ENCODE measurements at places on chromosomes 13 and 19.

DNA sequence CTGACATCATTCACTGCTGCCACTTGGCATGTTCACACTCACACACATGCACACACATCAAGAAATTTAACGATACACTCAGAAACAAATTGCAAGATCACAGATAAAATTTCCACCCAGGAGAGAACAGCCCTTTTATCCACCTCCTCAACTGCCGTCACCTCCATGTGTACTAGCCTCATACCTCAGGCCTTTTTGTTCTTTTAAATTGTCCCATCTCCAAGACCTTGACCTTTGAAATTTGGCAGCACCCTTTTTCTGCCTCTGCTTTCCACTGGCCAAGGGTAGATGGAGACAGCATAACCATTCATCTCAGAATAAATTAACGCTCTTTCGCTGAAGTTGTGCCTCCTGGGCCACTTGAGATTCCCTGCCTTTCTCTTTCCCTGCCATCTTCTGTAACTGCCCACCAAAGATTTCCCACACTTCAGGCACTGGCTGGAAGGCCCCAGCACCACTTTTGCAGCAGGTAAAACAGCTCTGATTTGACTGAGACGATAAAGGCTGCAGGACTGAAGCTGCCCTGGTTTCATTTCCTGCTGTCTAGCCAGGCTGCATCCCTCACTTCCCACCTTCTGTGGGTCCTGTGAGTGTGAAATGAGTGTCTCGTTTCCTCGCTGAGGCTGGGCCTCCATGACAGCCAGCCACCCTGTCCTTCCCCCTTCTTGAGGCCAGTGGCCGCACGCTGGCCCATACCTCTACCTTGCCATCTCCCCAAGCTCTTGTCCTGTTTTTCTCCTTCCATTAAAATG lies 39.3 kb downstream of the MBNL2 start:
- no peak for DNase-seq

GRCh38 chr13:99432609-99433542 lies 68.4 kb upstream of the TM9SF2 start:
- DNase-seq, result no peak

GRCh38 chr13:36345438-36346221 lies 564 bp downstream of the SPART start:
- DNase-seq, result no peak

- DNase-seq, result peak; percentile 33
These were observed 88.8 kb downstream of the LMO7 start for GRCh38 chr13:75724752-75725517.

GRCh38 chr13:23718996-23719395 lies 148.8 kb downstream of the TNFRSF19 start:
- DNase-seq, result no peak

GRCh38 chr19:43465468-43466120 lies at the start of gene LYPD3:
Gene LYPD3 (minus strand): TSS chr19:43465608. CDS start chr19:43465571, 37 bp downstream.
- no peak for DNase-seq

DNA sequence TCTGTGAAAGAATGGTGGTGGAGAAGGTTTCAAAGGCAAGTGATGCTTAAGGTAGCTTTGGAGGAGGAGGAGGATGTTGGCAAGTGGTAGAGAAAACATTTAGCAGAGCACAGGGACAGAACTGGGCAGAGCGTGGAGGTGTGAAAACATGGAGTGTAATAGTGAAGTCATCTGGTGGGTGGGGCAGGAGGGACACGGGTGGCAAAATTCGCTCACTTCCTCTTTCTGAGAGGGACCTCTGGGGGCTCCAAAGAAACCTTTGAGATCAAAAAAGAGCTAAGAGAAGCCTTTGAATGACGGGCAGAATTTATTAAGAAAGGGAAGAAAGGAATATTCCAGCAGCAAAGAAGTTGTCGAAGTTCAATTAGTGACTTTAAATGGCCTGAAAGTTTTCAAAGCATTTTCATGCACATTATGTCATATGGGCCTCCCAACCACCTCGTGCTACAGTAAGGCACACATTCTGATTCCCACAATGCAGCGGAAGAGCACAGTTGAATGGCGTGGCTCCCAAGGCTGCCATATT lies 82.8 kb downstream of the STARD13 start:
- DNase-seq, result no peak

DNA sequence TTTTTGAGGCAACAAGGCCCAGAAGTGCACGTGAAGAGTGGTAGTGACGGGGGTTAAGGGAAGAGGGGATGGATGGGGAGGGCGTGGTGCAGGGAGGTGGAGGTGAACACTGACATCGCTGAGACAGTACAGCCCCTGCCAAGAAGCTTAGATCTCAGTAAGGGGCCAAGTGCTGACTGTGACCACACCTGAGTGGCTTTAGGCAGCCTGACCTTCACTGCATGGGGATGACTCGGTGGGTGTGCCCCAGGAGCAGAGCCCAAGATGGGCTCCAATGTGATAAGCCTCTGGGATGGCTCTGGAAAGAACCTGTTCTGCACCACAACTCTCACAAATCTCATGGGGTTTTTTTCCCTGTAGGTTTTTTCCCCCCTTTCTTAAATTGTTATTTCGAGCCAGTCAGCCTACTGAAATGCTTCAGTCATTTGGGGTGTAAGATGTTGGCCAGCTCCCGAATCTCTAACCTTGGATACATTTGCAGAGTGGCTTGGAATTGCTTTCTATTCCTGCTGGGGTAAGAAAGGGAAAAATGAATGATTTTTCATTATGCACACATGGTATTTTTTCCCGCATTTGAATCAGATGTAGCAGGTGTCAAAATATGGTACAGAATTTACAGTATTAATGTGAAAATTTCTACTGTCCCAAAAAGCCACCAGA lies 165.0 kb downstream of the TM9SF2 start:
- no peak for DNase-seq

GRCh38 chr19:48807590-48808308 lies 3.1 kb downstream of the BCAT2 start:
- no peak for DNase-seq

DNA sequence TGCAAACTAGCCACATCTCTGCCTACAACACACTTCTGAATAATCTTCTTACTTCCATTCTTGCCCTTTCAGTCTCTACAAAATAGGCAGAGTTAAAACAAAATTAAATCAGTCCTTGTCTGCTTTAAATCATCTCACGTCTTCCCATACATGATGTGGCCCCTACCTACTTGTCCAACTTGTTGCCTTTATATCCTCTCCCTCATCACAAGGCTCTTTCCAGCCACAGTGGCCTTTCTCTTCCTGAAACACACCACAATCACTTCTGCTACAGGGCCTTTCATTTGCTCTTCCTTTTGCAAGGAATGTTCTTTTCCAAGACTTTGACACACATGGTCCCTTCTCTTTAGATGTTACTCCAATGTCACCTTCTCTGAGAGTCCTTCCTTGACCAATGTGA lies 1.7 kb downstream of the RBM26 start:
- DNase-seq, result no peak

DNA sequence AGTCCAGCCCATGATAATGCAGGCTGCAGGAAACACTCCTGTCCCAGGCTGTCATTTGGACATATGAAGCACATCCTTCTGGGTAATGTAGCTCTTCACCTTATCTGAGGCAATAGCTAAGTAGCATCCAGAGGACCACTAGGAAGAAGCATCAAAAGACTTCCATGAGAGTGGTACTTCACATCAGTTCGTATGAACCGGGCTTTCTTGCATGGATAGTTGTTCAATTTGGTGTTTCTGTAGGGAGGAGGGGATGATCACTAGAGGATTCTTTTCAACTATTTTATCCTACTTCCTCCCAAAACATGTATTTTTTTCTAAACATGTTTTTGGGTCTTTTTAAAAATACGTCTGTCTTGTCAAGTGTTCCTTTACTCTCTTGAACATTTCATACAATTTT lies 12.9 kb downstream of the ZNF302 start:
- DNase-seq, result no peak

DNA sequence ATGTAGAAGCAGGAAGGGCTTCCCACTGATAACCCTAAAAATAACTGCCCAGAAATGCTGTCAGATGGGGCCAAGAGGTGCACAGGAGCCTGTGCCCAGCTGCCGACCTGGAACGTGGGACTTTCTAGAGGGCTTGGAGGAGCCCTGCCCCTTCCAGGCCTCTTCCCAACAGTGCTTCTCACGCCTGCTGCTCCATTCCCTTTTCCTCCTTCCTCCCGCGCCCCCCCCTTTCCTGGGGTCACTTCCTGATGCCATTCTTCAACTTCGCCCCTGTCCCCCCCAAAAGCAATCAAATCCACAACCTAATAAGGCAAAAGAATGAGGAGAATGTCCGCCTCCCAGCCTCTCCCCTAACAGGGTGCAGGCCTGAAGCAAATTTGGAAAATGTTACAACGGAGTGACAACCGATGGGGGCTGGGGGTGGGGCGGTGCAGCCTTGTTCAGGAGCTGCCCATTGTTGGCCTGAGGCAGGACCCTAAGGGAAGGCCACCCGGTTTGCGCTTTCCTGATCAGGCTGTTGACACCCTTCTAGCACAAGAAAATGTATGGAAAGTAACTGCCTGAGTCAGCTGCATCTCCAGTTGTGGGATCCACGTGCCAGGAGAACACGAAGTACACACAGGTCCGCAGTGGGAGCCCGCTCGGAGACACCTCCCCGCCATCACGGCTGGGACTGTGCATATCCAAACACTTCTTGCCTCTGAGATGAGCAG lies 18.7 kb downstream of the ACTN4 start:
- no peak for DNase-seq

DNA sequence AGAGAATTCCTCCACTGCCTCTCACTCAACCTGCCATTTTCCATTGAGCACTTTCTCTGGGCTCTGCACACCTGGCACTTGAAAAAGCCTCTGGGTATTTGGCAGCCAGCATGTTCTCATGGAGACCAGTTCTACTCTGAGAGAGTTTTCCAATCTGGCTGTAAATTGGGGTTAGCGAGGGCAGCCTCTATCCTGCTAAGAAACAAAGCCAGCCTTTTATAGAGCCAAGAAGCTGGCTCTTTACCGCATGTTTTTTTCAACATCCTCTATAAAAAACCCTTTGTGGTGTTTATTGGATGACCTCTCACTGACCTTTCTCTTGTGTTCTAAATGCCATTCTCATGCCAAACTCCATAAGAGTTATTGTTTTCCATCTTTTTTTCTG lies 52.6 kb upstream of the RCBTB2 start:
- DNase-seq, result no peak

GRCh38 chr13:113774177-113775107 lies 15.4 kb downstream of the TMEM255B start:
- no peak for DNase-seq

GRCh38 chr19:6033744-6034264 lies 55.9 kb upstream of the RANBP3 start:
- DNase-seq, result no peak

GRCh38 chr19:3899531-3900294 lies 19.2 kb downstream of the ATCAY start:
- no peak for DNase-seq

- DNase-seq, result no peak
These were observed 27.2 kb downstream of the MPND start for GRCh38 chr19:4370418-4371041.

DNA sequence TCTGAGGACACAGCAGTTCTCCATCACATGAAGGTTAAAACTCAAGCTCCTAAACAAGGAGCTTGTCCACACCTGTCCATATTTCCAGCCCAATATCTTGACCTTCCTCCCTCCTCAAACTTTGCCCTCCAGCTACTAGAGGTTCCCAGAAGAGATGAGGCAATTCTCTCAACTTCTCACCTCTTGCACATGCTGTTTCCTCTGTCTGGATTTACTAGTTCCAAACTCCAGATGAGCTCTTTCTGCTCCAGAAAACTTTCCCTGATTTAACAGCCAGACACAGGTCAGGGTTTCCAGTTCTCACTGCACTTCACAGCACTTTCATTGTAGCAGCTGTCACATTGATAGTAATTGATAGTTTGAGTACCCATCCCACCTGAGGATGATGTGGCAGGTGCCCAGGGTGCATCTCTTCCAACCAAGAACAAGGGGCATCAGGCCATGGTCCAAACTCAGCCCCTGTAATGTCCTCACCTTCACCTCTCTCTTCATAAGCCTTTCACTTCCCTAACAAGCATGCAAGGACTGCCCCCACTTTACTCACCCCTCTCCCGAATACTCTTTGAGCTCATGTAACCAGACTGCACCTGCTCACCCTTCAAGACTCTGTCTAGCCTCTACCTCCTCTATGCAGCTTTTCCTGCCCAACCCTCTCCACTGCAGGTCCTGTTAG lies 3.0 kb upstream of the WDFY2 start:
- DNase-seq, result no peak

DNA sequence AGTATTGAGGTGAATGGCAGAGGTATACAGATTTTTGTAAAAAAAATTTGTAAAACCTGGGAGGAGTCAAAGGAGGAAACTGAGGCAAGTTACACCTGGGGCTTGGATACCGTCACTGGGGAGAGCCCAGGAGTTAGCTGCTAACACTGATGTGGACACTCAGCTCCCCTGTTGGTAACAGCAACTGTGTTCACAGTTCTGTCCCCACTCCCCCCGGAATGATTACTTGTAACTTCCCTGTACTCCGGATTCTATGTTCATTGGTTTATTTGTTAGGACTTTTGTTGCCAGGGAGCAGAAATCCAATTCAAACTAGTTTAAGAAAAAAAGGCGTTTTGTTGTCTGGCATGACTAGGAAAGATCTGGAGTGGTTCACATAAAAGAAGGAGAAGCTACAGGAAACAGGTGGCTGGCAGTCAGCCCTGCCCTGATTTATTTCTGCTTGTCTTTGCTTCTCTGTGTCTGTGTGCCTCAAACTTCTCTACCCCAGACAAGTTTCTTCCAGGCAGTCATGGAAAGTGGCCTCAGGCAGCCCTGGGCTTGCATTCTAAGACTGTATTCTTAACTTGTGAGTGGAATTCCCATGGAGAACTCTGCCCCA lies 2.3 kb upstream of the GPR12 start:
- DNase-seq, result no peak

- DNase-seq, result no peak
These were observed 72.8 kb downstream of the DPF1 start for GRCh38 chr19:38151242-38151641.

DNA sequence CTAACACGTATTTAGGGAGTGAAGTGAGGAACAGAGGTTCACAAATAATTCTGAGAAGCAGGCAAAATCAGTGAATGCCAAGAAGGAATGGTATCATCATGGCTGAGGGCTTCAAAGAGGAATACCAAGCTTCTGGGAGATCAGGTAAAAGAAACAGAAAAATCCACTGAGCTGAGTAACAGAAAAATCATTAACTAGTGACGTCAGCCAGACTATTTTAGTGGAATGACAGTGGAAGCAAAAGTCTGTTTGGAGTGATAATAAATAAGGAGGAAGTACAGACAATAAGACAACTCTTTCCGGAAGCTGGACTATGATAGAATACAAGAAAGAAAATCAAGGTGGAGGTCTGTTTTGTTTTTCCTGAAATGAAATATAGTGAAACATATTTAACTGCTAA lies 83.5 kb downstream of the SACS start:
- no peak for DNase-seq

DNA sequence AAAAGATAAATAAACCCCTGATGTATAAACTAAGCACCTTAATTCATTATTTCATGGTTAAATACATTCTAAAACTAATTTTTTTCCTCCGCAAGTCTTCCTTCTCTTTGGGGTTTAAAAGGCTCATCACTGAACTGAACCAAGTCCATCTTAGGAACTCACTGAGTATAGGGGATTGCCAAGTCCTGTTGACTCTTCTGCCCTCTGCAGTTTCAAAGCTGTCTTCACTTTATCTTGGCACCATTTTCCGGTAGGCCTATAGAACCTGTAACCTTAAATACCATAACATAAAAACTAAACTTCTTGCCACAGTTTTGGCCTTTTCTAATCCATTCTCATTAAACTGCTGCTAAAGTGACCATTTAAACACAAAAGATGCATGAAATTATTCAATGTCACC lies 66.5 kb upstream of the USPL1 start:
- DNase-seq, result no peak

GRCh38 chr19:13583114-13583513 lies 76.8 kb upstream of the CACNA1A start:
- no peak for DNase-seq

Data from NCI-H1436 (cell line).